ENCODE measurements at places on chromosomes 7 and 10.

GRCh38 chr7:135475521-135475920 is 34.4 kb downstream of the CNOT4 start:
- peaks cover 2% of the 10 kb centered on the region for H3K36me3 ChIP-seq
- no peak overlapping the region for H3K4me3 ChIP-seq
- H3K27ac ChIP-seq = no peak overlapping the region
- no peaks in the 10 kb centered on the region for H3K4me1 ChIP-seq
- DNase-seq = no peak

DNA sequence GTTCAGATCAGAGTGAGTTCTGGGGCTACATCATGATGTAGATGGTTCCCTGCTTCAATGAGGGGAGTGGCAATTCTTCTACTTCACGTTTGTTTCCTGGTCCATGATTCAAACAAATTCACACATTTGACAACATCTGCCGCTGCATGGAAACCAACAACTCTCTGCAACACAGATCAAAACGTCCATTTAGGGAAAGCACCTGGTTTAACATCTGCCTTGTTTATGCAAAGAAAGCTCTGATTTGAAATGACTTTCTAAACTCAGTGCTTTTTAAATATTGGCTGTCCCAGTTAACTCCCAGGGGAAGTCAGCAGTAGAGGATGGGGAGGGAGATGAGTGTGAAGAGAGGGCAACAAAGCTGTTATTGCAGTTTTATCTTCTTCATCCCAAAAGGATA is 93.8 kb downstream of the GAD2 start:
- no peak overlapping the region for H3K4me3 ChIP-seq
- no peaks in the 10 kb centered on the region for H3K36me3 ChIP-seq
- peaks cover 26% of the 10 kb centered on the region for H3K27me3 ChIP-seq
- H3K4me1 ChIP-seq = no peaks in the 10 kb centered on the region

DNA sequence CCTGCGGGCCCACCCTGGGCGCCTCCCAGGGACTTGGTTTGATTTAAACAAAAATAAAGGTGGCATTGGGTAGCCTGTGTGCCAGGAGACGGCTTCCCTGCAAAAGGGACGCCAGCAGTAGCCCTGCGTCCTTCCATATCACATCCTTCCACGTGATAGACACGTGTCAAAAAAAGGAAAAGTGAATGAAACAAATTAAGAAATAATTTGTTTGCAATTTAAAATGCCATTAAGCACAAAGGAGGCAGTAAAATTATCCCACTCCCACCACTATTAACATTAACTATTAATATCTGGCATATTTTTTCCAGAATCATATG is 7.6 kb downstream of the TACR2 start:
- H3K4me1 ChIP-seq = peaks cover 3% of the 10 kb centered on the region
- H3K4me3 ChIP-seq = peak overlapping the region; percentile 6
- peaks cover 6% of the 10 kb centered on the region for H3K36me3 ChIP-seq
- peak overlapping the region; percentile 82 for H3K27ac ChIP-seq
- peaks cover 6% of the 10 kb centered on the region for H3K27me3 ChIP-seq

GRCh38 chr7:30764030-30764975 is 6.9 kb upstream of the MINDY4 start:
- H3K27ac ChIP-seq = no peak overlapping the region
- H3K36me3 ChIP-seq = no peaks in the 10 kb centered on the region

DNA sequence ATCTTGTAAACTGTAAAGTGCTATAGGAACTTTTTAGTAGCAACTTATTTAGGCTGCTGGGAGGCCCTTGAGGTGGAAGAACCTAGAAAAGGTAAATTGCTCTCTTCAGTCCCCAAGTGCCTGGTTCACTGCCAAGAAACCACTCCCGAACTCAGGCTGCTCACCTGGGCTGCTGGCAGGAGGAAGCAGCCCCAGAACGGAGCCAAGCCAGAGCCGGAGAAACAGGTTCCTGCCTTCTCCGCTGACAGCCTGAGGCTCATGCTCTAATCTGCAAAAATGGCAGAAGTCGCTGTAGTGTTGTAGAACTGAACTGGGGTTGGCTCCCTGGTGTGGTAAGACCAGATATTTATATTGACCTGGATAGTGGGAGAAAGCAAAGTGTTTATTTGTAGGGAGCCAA is 136.0 kb downstream of the CUL2 start:
- no peaks in the 10 kb centered on the region for H3K4me1 ChIP-seq
- H3K27me3 ChIP-seq = peaks cover 6% of the 10 kb centered on the region
- H3K27ac ChIP-seq = no peak overlapping the region
- no peaks in the 10 kb centered on the region for H3K36me3 ChIP-seq

DNA sequence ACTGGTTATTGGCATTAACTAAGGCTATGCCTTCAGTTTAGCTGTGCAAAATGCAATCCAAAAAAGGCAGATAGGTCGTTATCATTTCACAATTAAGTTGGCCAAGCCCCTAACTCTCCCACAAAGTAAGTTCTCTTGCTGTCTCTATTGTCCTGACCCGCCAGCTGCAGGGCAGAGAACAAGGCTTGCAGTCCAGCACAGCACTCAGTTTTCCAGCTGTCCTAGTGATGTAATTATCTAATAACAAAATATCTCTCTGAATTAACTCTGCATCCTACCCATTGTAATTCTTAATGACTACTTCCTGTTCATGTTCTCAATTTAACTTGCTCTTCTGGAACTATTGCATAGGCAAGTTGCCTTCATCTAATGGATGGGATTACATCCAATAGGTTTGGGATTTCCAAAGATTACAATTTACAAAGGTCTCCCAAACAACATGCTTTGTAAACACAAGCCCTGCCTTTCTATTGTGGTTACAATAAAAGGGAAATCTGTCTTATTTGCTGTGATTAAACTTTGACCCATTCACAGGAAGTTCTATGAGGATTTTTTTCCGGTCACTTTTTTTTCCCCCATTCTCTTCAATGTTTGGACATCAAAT is 55.2 kb downstream of the CDK6 start:
- DNase-seq = no peak
- H3K27me3 ChIP-seq = no peaks in the 10 kb centered on the region
- H3K27ac ChIP-seq = no peak overlapping the region
- H3K36me3 ChIP-seq = no peaks in the 10 kb centered on the region
- peaks cover 3% of the 10 kb centered on the region for H3K4me1 ChIP-seq
- no peak overlapping the region for H3K4me3 ChIP-seq

DNA sequence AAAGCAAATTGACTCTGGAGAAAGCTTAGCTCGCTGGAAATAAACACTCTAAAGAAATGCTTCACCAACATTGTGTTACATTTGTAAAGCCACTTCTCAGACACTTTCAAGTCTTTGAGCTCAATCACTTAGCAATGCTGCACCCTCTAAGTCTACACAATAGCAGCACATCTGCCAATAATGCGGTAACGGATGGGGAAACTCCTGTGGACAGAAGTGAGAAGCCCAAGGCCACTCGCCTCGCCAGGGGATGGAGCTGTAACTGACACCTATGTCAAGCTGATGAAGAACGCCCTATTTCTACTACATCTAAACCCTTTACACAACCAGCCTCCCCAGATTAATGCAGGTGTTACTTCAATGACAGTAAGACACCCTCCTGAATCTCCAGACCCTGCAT is 167.7 kb downstream of the SFMBT2 start:
- H3K27ac ChIP-seq = no peak overlapping the region
- H3K36me3 ChIP-seq = peaks cover 23% of the 10 kb centered on the region
- H3K27me3 ChIP-seq = no peaks in the 10 kb centered on the region
- peak; percentile 25 for DNase-seq

GRCh38 chr10:6532321-6532720 is 47.8 kb downstream of the PRKCQ start:
- no peaks in the 10 kb centered on the region for H3K36me3 ChIP-seq
- peaks cover 74% of the 10 kb centered on the region for H3K4me1 ChIP-seq
- no peak for DNase-seq
- no peaks in the 10 kb centered on the region for H3K27me3 ChIP-seq
- peak overlapping the region; percentile 86 for H3K27ac ChIP-seq
- H3K4me3 ChIP-seq = no peak overlapping the region

DNA sequence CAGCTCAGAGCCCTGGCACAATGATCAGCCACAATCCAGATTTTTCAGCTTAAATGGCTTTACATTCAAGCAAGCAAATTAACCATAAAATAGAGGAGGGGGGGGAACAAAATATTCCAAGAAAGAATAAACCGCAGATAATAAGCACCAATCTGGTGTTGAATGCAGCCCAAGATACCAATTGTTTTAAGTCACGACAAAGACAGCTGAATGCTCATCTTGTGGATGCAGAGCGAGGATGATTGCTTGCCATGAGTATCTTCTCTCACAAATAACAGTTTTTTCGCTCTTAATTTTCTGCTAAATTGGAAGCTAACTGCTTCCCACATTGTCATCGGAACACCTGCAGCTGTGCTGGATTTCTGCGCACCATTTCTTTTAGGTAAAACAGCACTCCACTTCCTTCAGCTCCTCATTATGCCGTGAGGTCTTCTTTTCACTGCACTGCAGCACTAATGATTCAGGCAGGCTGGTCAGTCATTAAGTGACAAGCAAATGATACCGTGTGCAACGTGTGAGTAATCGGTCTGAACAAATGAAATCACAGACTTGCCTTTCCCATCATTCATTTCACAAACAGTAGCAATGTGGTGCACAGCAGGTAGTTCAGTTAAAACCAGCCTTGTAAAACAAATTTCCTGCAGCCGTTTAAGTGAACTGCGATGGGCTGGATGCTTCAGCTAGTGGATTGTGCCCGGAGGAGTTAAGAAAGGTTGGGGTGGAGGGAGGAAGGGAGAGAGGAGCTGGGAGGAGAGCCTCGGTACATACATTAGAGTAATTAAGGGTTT is 106.4 kb upstream of the CDCA7L start:
- no peaks in the 10 kb centered on the region for H3K36me3 ChIP-seq
- DNase-seq = no peak
- no peaks in the 10 kb centered on the region for H3K4me1 ChIP-seq

- no peak overlapping the region for H3K27ac ChIP-seq
- no peaks in the 10 kb centered on the region for H3K4me1 ChIP-seq
- DNase-seq = no peak
Observed at GRCh38 chr10:95480102-95480900, 80.9 kb downstream of the SORBS1 start.

DNA sequence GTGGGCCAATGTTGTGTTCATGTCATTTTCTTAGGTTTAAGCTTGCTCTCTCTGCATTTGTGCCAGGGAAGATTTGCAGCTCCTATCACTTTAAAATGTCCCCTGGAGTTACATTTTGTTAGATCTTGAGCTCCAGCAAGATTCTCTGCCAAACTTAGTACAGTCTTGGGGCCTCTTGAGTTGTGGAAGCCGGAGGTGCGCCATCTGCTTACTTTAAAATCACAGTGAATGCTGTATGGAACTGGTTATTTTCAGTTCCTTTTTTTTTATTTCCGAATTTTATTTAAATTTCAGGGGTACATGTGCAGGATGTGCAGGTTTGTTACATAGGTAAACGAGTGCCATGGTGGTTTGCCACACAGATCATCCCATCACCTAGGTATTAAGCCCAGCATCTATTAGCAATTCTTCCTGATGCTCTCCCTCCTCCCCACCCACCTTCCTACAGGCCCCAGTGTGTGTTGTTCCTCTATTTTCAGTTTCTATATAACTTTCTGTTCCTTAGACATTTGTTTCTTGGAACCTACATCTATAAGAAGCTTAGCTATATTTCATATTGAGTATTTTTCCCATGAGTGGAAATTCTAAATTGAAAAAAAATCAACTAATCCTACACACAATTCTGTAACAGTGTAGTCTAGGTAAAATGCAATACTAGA is 114.4 kb upstream of the CREB5 start:
- H3K27ac ChIP-seq = no peak overlapping the region
- no peaks in the 10 kb centered on the region for H3K36me3 ChIP-seq
- no peaks in the 10 kb centered on the region for H3K4me1 ChIP-seq
- no peak for DNase-seq

DNA sequence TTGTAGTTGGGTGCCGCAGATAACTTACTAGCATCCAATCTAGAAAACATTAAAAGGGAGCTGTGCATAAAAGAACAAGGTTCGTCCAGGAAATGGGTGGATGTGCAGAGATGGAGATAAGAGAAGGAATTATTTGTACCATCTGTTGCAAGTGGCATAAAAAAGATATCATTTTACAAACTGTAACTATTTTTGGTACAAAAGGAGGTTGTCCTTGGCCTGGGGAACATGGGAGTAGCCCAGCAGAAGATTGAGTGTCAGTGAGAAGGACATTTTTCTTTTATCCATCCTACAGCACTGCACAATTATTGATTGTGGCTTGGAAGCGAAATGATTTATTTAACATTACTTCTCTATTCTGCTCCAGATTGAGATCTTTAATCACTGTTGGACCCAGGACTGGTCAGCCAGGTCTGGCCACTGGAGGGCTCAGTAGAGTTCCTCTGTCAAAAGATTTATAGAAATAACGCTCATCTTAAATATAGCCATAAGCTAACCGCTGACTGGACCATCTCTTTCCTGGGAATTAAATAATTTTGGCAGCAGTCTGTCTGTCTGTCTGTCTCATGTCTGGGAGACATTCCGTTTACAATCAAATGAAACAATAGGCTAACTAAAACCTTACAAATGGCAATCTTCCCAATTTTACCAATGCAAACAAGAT is 254.1 kb downstream of the KIAA1217 start:
- H3K36me3 ChIP-seq = no peaks in the 10 kb centered on the region
- no peaks in the 10 kb centered on the region for H3K27me3 ChIP-seq
- H3K4me1 ChIP-seq = no peaks in the 10 kb centered on the region
- no peak overlapping the region for H3K27ac ChIP-seq

DNA sequence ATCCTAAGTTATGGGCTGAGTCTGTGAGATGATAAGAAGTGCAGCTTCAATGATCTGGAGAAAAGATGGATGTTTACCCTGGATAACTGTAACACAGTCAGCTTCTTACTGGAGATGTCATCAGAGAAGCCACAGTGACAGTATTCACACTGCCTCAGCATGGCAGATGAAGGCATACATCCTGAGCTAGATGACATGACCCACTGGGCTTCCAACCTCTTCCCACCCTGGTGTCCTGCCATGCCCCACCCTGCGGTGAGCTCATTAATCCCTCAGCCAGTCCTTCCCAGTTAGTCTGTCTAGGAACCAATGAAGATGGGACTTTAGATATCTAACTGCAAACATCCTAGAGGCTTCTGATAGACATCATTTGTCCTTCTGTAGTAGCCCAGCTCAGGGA is 213.8 kb downstream of the TAX1BP1 start:
- DNase-seq = no peak
- peaks cover 21% of the 10 kb centered on the region for H3K4me1 ChIP-seq
- H3K36me3 ChIP-seq = no peaks in the 10 kb centered on the region
- peak overlapping the region; percentile 12 for H3K27ac ChIP-seq
- H3K4me3 ChIP-seq = no peak overlapping the region

DNA sequence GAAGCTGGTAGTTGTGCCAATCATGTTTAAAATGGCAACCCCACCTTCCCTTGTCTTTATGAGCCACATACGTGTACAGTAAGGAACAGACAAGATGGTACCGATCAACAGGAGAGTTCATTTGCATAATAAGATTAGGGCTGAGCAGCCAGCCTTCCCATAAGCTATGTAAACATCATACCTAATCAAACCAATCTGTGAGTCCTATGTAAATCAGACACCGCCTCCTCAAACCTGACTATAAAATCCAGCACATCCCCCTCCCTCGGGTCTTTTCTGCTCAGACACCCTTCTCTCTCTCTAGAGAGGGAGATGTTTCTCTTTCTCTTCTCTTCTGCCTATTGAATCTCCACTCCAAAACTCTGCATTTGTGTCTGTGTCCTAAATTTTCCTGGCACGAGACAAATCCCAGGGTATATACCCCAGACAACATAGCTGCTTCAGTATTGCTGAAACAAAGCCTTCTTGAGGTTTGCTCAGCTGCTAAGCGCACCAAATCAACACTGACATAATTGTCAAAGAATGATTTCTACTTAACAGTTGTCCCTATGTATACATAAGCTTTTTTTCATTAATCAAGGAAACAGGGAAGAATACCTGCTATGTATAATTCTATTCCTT is 279.2 kb downstream of the THSD7A start:
- no peak overlapping the region for H3K4me3 ChIP-seq
- H3K4me1 ChIP-seq = no peaks in the 10 kb centered on the region
- DNase-seq = no peak
- no peaks in the 10 kb centered on the region for H3K27me3 ChIP-seq
- no peaks in the 10 kb centered on the region for H3K36me3 ChIP-seq
- H3K27ac ChIP-seq = no peak overlapping the region
